AML-193 (cell line): ENCODE measurements at places on chromosomes 7 and 10.

DNA sequence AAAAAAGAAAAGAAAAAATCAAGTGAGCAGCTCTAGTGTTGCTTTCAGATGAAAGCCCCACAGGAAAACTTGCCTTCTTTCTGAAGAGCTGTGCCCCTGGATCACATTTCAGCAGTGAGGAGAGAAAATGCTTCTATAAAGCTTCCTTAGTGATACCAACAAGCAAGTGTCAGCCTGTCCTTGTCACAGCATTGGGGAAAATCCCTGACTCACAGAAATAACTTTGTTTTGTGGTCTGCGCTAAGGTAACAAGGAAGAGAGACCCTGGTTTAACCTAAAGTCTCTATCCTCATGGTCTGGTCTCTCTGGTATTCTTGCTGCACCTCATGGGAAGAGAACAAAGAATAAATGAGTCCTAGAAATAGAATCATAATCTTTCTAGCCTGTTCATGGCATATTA is 885.2 kb upstream of the SORCS1 start:
- no peak for DNase-seq

GRCh38 chr7:74708569-74709275 is 51.2 kb downstream of the GTF2I start:
- no peak for DNase-seq

- DNase-seq = no peak
These were observed 17.1 kb downstream of the MCU start for GRCh38 chr10:72709041-72709440.

- DNase-seq = no peak
These were observed 220.3 kb upstream of the STK17A start for GRCh38 chr7:43362652-43363034.

DNA sequence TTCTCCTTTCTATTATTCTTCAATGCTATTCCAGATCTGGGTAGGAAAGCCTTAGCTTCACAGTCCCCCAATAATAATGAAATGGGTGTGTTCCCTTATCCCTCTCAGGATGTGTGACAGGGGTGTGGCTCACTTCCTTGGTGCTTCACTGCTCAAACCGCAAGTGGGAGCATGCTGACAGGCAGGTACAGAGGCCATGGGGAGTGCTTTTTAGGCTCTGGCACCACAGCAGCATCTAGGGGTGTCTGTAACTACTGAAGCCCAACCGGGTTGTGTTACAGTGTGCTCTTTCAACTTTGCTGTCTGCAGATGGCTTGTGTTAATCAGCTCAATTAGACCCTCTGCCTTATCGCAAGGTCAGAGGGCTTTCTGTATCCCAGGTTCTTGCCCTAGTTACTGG is 79.4 kb upstream of the CYP2C9 start:
- no peak for DNase-seq

DNA sequence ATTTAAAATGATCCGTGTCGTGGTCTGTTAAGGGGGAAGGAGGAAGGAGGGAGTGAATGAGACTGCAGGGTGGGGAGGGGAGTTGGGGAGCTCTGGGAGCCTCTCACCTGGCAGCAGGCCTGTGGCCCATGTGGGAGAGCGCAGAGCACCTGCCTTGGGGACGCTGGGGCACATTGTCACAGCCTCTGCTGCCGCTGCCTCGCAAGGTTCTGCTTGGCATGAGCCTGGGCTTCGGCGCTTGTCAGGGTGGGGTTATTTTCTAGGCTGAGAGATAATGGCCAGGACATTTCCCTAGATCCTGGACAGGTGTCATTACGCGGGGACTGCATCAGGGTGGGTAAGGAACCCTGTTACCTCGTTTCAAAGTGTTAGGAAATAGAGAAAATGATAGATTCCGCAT is 2.2 kb upstream of the SUN1 start:
- no peak for DNase-seq

DNA sequence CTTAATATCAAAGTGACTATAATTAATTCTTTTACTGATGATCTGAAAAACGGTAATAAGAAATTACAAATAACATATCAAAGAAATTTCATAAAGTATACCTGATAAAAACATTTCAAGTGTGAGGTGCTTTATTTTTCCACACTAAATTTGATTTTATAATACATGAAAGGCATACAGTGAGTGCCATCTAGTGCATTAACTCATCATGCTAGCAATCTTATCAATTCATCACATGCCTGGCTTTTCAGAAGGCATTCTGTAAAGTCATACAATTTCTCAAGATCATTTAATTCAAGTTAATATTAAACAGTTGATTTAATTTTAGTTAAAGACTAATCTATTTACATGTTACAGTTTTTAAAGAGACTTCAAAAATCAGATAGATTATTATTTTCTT is 1020.9 kb downstream of the GATA3 start:
- DNase-seq = no peak

DNA sequence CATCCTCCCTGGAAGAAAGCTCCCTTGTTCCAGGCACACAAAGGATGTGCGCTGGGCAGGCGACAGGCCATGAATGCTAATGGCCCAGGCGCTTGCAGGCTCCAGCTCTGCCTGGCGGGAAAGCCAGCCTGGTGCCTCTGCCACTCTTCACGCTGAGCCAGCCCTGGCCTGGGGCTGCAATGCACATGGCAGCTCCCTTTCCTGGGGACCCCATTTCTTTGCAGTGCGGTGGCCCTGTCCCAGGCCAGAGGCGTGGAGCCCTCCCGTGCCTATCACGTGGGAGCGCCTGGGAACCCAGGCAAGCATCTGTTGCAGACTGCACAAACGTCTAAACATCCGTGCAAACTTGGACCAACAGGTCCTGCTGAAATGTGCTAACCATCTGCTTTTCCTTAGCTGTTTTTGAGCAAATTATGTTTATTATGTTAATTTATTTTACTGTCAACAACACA is 152.1 kb upstream of the LYZL2 start:
- DNase-seq = no peak

DNA sequence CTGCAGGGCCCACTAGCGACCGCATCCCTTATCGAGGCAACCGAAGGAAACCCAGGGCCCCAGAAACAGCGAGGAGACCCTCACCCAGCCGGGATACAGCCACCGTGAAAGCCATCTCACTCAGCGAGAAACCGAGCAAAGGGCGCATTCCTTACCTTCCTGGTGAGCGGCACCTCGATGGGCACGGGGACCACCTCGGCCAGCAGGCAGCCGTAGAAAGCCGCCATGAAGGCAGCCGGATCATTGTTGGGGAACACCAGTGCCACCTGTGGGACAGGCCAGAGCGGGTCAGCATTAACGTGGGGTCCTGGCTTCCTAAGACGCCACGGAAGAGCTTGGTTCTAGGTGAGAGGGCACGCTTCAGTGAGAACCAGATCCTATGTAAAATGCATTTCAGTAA is 263.7 kb downstream of the ZMYND11 start:
- no peak for DNase-seq

- no peak for DNase-seq
These were observed 228.6 kb upstream of the TMEM72 start for GRCh38 chr10:44682507-44682906.

DNA sequence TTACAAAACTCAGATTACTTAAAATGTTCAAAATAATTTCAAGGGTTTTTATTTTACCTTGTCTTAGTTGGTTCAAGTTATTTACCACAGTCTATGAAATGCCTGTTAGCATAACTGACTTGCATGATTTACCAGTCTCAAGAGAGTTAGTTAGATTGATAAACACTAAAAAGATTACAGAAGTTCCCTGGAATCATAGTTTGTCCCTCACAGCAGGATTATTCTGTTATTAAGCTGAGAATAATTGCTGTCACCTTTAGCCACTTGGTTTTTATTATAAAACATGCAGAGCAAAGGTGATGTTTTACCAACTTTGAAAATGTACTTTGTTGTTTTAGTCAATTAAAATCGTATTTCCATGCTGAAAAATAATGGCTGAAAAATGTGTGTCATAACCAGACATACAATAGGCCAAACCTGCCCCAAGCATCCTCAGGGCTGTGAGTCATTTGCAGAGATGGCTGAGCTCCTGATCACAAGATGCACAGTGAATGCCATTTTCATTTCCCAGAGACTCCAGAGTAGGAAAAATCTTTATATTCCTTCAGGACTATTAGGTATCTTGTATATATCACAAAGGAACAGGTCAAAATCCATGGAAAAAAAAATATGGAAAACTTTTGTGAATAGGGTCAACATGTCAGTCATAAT is 87.8 kb upstream of the DKK1 start:
- no peak for DNase-seq

DNA sequence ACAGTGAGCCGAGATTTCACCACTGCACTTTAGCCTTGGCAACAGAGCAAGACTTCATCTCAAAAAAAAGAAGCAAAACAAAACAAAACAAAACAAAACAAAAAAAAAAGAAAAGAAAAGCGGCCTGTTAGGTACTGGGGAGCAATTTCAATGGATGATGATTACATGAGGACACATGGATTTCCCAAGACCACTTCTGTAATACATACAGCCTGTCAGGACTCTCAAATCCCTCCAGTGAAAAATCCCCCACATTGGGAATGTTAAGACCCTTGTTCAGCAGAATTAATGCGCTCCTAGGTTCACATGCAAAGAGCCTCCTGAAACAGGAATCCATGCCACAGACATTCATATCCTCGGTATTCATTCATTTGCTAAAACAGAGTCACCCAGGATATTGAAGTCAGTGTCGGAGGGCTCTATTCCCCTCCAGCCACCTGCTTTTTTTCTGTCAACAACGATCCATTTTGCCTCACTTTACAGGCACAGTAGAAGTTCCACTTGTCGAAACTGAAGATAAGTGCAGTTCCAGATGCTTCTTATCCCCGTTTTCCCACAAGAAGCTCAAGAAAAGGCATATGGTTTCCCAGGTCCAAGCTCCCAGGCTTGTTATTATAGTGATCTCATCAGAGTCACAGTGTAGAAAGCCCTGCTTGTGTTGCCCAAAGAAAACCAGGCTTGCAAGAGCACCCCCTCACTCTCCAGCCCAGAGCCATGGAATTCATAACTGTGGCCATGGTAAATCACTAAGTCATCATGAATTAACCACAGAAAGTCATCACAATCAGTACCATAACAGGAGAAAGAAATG is 20.2 kb downstream of the SLC16A12 start:
- no peak for DNase-seq

DNA sequence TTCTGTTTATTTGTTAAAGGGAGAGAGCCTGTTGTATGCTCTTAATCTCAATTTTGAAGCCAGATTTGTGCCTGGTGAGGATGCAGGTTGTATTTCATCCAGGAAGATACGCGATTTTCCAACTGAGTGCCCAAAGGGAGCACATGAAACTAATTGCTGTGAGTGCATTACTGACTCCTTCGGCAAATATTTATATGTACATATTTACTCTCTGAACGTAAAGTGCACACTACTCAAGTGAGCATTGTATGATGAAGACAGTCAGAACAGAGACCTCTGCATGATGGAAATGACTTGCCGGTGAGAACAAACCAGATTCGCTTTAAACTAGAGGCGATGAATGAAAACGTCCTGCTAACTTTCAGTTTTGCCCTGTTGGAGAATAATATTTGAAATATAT is 130.1 kb downstream of the MALRD1 start:
- DNase-seq = no peak

DNA sequence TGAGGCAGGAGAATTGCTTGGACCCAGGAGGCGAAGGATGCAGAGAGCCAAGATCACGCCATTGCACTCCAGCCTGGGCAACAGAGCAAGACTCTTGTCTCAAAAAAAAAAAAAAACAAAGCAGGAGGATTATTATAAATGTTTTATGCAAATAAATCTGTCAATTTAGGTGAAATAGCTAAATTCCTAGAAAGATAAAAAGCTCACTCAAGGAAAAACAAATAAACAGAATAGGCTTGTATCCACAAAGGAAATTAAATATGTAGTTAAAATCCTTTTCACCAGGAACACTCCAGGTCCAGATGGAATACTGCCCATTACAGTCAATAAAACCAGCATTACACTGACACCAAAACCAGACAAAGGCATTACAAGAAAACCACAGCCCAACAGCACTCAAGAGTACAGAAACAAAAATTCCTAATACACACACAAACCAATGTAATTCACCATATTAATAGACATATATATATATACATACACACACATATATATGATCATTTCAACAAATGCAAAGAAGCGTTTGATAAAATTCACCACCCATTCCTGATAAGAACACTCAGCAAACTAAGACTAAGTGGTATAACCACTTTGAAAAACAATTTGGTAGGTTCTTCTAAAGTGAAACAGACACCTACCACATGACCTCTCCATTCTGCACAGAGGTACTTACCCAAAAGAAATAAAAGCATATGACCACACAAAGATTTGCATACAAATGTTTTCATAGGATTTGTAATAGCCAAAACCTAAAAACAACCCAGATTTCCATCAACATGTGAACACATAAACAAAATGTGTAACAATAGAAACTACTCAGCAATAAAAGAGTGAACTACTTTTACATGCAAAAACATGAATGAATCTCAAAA is 38.8 kb downstream of the ABI1 start:
- no peak for DNase-seq

- no peak for DNase-seq
These were observed 115.0 kb downstream of the TMEM26 start for GRCh38 chr10:61338146-61338545.

GRCh38 chr10:22218448-22218847 is 633 bp upstream of the EBLN1 start:
- no peak for DNase-seq

GRCh38 chr7:42456267-42456666 is 219.3 kb upstream of the GLI3 start:
- DNase-seq = no peak

DNA sequence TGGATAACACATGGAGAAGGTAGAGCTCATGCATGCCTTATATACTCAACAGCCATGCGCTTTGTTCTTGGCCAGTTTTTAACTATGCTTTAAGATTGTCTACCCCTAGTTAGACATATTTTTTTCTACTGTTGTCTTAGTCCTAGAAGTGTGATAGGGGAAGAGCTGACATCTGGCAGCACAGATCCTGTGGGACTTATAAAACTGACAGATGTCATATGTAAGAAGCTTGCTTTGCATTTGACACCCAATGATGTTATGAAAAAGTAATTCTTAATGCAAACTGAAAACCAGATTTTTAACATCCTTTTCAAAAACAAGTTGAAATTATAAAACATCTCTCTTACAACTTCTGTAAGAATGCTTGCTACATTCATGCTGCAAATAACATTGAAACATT is 715.9 kb upstream of the LRRN3 start:
- no peak for DNase-seq

DNA sequence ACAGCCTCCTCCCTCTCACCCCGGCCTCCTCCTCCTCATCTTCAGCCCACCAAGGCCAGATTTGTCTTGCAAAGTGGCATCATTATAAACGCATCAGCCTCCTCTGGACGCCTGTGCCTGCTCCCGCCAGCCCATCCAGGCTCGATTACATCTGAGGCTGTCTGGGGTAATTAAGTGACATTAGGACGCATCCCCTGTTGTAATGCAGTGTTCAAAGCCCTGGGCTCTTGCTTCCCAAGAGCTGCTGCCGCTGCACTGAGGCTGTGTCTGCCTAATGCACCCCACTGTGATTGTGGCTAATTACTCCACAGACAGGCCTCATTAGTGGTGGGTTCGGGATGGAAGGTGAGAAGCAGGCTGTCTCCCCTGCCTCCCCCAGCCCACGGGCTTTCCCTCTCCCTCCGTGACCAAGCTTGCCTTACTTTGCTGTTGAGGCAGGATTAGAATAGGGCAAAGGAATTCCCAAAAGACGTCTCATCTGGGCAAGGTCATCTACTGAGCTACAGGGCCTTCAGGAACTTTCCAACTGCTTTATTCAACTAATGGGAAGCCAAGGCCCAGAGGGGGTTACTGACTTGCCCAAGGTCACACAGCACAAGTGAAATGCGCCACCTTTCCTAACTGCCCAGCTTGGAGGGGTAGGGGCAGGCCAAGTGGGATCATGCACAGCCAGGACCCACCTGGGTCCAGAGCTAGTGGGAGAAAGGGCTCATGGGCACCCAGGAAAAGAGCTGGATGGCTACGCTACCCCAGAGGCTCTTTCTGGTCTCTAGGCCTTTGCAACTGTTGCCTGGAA is 66.2 kb upstream of the PCBD1 start:
- no peak for DNase-seq
